Upper lobe of right lung (tissue), 1 donor: ENCODE measurements at places on chromosomes 4 and X.

GRCh38 chr4:184668511-184669114, 19.1 kb downstream of the PRIMPOL start:
- no peak for DNase-seq

- no peak for DNase-seq
Observed at GRCh38 chrX:40149286-40150175, 51.8 kb upstream of the BCOR start.

DNA sequence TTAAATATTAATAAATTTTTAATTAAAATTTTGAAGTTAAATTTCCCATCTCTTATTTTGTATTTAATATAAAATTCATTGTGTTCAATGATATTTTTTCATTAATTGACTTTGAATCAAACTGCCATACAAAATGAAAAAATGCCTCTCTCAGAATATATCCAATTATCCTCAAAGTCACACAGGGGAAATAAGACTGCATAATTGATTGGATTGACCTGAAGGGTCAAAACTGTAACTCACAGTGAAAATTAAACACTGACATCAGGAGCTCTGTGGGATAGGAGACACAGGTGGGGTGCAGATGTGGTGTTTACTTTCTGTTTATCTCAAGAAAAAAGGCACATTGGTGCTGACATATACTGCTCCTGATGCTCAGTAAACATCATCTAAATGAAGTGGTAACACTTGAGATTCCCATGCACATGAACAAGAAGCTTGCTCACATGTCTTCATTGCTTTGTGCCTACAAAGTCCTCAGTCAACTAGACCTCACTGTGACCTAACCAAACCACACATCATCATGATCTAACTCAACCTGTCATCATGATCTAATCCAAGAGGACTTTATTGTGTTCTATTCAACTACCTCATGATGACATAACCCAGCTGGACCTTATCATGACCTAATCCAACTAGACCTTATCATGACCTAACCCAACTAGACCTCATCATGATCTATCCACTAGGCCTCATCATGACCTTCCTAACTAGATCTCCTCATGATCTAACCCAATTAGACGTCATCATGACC, 83.7 kb downstream of the DHRSX start:
- DNase-seq = no peak

- DNase-seq = no peak
Observed at GRCh38 chr4:2791518-2792395, 1.1 kb upstream of the SH3BP2 start.

- DNase-seq = no peak
Observed at GRCh38 chr4:9758641-9759317, 22.7 kb upstream of the DRD5 start.
